ENCODE measurements at places on chromosomes 1 and 21.

- no peak for DNase-seq
Observed at GRCh38 chr1:25526753-25527152, 16.7 kb upstream of the LDLRAP1 start.

DNA sequence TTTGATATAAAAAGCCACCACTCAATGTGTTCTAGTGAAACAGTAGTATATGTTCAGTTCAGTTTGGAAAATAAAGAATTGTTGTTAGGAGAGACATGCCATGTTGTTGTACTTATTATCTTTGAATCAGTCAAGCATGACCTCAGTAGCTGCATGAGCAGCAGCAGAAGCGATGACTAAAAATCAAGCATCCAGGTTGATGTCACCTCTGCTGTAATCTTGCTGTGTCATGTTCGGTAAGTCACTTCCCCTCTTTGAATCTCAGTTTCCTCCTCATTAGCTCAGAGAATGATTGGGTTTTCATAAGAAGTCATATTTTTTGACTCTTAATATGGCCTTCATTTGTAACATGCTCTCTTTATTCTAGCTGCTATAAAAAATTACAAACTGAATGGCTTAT lies 428.4 kb upstream of the B3GALT2 start:
- DNase-seq = no peak

GRCh38 chr1:48870596-48870995 lies 93.9 kb upstream of the BEND5 start:
- no peak for DNase-seq

DNA sequence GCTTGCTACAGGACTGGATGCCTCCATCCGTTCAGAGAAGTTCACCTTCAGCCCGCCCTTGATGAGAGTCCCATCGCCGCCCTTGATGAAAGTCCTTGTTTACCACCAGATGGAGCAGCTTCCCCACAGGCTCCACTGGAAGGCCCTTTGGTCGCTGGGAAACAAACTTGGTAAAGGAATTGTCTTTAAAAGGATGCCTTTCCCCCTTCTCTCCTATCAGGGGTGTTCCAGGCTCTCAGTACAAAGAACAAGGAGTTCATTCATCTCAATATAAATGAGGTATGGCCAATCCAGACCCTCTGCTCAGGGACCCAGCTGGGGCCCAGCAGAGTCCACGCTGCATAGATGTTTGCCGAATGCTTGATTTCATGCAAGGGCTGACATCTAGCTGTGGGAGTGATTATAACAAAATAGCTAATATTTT lies 50.8 kb downstream of the CAPN9 start:
- peak; percentile 79 for DNase-seq

DNA sequence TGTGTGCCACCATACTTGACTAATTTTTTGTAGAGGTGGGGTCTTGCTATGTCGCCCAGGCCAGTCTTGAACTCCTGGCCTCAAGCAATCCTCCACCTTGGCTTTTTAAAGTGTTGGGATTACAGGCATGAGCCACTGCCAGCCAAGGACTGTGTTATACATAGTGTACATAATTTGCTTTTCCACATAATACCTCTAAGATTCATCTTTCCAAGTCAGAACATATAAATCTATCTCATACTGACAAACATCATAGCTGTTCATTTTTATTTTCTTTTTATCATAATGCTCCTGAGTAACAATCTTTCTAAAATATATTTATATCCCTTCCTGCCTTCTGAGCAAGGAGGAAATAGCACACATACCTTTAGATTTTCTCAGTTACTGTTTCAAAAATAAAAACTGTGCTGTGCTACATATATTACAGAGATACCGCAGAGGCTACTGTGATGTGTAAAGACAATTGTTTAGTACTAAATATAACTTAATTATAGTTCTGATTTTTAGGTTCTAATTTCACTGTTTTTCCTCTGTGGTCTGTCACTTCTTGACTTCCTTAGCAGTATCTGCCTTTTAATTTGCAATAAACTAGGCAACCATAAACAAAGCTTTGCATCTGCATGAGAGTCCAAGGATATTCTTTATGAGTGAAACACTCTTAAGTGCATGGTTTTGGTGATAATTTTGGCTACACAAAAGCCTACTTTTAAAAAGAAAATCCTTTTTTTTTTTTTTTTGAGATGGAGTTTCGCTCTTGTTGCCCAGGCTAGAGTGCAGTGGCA lies 59.3 kb downstream of the EYA3 start:
- DNase-seq = no peak

GRCh38 chr1:184158896-184159681 lies 107.6 kb downstream of the TSEN15 start:
- no peak for DNase-seq

GRCh38 chr1:63010913-63011660 lies 227.2 kb downstream of the ATG4C start:
- no peak for DNase-seq

GRCh38 chr1:182484531-182485257 lies 34.7 kb downstream of the RGSL1 start:
- no peak for DNase-seq

DNA sequence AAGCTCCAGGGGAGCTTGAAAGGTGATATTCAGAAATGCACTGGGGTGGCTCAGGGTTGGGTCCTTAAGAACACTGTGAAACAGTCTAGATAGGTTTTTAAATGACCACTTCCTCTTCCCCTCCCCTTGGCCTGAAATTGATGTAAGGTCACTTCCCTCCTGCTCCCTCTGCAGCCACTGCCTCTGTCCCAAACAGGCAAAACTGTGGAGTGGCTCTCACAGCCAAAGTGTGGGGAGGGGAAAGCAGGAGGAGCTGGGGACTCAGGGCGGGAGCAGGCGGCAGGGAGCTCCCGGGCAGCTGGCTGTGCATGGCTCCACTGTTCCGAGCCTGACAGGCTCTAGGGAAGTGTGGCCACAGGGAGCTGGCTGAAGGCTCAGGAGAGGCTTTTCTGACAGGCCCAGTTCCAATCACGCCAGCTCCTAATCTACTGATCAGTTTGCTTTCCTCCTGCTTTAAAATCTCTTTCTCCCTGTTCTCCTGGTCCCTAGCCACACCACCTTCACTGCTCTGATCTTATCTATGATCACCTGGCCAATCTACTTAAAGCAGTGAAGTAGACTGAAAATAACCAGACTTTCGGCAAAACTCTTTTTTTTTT lies 5.1 kb upstream of the CSRP1 start:
- peak; percentile 85 for DNase-seq

DNA sequence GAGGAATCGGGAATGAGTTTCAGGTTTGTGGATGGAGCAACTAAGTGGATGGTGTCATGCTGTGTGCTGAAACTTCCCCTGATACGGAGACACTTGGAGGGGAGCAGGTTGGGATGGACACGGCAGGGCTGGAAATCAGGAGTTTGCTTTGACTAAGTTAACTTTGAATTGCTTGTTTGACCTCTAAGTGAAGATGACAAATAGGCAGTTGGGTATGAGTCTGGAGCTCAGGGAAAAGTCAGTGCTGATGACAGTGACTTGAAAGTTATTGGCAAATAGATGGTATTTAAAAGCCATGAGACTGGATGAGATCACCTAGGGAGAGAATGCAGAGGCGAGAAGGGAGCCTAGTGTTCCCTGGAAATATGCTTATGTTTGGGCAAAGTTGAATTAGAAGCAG lies 12.8 kb upstream of the ZSCAN20 start:
- no peak for DNase-seq

- DNase-seq = no peak
Observed at GRCh38 chr1:25492323-25492722, 51.1 kb upstream of the LDLRAP1 start.

GRCh38 chr1:158728510-158729225 lies 8.1 kb upstream of the OR6K3 start:
- no peak for DNase-seq

DNA sequence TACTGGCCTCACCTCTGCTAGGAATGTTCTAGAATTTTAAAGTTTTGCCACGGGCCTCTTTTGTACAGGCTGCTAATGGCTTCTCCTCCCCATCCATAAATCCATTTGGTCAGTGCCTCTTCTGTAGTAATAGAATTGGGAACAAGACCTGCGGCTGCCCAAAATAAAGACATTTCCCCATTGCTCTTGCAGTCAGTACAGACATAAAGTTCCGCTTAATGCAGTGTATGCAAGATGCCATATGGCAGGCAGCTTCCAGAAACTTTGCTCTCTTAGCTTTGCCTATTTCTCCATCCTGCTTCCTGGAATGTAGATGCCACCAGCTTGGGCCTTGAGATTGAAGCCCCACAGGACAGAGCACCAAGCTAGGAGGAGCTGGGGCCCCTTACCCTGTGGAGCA lies 3.7 kb upstream of the SLC2A5 start:
- DNase-seq = no peak

DNA sequence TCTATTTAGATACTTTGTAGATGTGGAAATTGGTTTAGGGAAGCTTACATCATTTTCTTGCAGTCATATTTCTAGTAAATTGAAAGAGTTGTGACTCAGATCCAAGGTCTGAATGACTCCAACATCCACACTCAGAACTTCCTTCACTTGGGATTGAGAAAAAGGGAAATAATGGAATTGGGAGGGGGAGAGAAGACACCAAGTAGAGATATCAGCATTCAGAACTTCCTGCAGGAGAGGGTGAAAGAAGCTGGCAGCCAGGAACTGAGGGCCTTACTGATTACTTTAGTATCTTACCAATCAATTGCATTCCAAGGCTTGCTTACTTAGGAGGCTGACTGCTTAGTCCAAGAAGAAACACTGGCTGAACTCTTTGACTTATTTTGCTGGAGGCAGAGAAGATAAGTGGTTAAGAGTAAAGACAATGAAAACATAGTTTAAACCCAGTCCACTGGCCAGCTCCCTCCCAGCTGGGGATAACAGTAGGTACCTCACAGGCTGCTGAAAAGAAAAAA lies 21.7 kb downstream of the APP start:
- no peak for DNase-seq

DNA sequence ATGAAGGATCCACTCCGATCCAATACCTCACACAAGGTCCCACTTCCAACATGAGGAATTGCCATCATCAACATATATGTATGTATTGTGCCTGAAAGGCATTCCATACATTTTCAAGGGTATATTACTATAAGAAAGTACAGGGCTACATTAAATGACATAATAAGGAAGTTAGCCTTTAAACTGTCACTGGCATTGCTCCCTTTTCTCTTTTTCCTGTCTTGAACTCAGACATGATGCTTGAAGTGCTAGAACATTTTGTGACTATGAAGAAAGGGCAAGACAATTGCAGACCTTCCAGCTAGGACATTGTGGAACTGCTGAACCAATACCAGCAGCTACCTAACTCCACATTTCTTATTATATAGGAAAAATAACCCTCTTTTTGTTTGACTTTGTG lies 2.9 kb upstream of the TSPAN2 start:
- no peak for DNase-seq

DNA sequence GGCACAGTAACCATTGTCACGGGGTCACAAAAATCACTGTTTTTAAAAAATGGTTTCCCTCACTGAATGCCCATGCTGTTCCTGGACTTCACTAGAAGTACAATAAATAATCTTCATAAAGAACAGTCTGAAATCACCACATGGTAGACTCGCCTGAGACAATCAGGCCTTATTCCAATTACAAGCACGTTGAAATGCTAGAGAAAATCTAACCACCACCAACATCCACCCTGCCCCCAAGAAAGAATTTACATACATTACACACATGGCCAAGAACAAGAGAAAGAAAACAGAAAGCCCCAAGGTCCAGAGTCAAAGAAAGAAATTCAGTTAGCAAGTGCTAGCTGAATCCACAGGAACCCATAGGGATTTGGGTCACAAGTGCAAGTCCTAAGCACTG lies 107.0 kb upstream of the ERG start:
- no peak for DNase-seq

GRCh38 chr1:61131716-61132115 lies 49.4 kb downstream of the NFIA start:
- DNase-seq = no peak

GRCh38 chr1:101043776-101044175 lies 18.2 kb upstream of the DPH5 start:
- DNase-seq = no peak

GRCh38 chr1:241518476-241519307 lies 863 bp downstream of the FH start:
- DNase-seq = no peak

DNA sequence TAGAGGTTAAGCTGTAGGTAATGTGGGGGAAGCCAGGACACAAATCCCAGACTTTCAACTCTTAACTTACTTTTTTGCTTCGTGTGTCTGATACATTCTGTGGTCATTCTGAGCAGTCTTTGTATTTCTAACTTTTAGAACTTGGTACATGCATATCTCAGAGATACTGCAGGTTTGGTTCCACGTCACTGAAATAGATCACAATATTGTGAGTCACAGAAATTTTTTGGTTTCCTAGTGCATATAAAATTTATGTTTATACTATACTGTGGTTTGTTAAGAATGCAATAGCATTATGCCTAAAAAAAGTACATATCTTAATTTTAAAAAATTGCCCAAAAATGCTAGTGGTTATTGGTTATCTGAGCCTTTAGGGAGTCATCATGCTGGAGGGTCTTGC lies 3.2 kb downstream of the URB2 start:
- DNase-seq = no peak

DNA sequence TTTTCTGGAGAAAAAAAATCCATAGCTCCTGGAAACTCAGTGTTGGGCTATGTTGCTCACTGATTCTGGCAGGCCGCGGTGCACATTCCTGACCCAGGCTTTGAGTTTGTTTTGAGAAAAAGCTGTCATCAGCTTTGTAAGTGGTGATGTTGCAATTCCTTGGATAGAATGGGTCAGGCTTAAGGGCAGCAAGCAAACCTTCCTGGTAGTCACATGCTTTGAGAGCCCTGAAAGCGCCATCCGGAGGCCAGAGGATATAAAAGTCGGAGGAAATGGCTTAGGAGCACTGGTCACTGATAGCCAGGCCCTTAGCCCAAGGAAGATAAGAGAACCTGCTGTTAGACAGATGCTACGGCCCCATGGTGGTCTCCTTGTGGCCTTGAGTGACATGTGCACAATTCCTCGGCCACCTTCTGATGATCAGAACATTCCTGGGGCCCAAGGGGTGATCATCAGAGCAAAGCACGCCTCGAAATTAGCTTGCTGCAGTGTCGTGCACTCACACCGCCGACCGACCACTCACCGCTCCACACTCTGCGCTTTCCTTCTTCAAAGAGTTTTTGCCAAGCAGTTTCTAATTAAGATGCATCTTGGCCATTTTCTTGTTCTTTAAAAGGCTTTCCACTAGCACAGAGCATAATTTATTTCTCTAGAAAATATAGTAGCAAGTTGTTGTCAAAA lies 78.6 kb downstream of the MAN1C1 start:
- peak; percentile 94 for DNase-seq

DNA sequence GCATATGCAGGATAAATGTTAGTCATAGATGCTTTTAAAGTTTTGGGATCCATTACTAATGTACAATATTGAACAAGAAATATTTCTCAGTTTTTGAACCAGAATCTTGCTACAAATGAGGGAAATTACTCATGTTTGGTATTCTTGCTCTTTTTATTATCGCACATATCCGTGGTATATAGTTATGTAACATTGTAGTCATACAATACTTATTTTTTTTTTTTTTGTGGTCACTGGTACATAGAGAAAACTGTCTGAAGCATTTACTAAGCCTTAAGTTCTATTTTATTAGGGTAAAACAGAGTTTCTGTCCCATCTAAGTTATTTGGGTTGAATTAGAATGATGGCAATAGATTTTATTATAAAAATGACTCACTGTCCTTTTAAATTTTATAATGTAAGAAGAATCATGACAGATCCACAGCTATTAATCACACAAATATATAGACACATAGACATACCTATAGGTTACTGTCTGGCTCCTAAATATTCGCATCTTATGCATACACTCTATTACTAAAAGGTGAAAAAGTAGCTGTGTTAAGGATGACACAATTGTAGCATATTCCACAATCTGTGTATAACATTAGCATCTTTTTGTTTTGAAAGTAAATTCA lies 18.0 kb upstream of the PRKAA2 start:
- no peak for DNase-seq

GRCh38 chr1:203166192-203166940 lies 9.3 kb downstream of the MYBPH start:
- DNase-seq = no peak

GRCh38 chr1:210362526-210362925 lies 33.8 kb downstream of the HHAT start:
- DNase-seq = no peak
